Activated T-helper 1 cell treated with anti-CD3 and anti-CD28 coated beads, Interleukin-12 subunit alpha, Interleukin-12 subunit beta, Interleukin-2, Interleukin-4 antibody, amounts not matched to agents 30 ng/mL and 10 ng/mL and 1 ng/mL, durations not matched to agents 14 hours and 24 hours and 36 hours (primary cell): ENCODE measurements at places on chromosomes 11 and 22.

DNA sequence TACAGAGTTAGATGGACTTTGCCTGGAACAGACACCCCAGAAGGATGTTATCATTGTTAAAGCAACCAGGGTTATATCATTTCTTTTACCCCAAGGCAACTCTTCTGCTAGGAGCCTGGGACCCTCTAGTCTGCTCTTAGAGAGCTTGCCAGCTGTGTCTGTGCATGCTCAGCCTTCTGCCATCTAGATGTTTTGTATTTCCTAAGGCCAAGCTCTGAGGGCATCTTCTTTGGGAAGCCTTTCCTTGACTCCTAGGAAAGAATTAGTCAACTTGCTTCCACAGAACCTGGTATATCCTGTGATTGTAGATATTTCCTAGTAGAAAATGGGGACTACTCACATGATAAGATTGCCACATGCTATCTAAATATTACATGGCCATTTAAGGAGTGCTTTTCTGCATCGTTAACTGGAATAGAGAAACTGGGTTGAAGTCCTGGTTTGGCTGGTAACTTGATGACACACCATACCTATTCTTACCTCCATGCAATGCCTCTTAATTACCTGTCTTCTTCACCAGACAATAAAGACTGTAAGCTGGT, 87.6 kb downstream of the STIM1 start:
- DNase-seq = no peak

- DNase-seq = no peak
Observed at GRCh38 chr11:67256477-67257135, 9.7 kb upstream of the GRK2 start.

- DNase-seq = peak; percentile 10
Observed at GRCh38 chr11:8913961-8914660, 3.1 kb downstream of the AKIP1 start.

GRCh38 chr22:45535290-45535689, 32.6 kb downstream of the FBLN1 start:
- DNase-seq = no peak

DNA sequence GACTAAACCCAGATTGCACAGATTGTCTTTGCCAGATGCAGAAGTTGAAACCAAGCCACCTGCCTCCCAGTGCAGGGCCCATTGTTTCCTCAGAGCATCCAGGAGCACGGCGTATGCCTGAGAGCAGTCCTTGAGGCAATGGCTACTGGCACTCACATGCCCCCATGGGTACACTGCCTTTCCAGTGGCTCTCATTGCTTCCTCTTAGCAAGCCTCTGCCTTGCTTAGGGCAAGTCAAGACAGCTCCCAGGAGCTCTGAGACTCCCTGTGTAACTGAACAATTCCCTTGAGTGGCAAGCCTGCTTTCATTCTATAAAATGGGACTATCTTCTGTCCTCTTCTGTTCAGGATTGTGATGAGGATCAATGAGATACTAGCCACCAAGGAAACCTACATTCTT, 4.1 kb downstream of the SYTL2 start:
- no peak for DNase-seq

DNA sequence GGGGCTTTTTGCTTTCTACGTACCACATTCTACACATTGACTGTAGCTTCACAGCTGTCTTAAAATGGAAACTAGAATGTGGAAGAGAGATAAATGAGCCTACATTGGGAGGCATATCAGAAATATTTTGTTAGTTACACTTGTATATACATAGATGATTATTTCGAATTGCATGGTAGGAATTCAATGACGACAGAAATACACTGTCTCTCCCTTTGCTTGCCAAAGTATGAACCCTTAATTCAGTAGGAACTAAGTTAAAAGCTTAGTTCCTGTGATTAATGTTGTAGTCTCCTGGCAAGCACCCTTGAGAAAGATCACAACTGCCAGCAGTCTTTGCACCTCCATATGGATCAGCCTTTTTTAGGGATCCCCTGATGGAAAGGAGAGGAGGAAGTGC, 10.1 kb downstream of the C11orf87 start:
- no peak for DNase-seq

DNA sequence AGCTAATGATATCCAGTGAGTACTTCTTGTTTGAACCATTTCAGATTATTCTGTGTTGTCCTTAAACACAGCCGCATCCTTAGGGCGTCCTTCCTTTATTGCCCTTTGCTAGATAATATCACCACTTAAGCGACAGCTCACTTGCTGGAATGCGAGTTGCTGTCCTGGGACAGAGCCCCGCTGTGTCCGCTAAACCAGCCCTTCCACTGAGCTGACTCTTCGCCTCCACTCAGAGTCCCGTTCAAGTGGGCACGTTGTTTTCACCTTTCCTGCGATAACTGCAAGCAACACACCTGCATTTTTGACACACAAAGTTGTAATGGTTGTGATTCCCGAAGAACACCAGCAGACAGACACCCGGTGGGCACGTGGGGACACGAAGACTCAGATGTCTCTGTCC, 140.0 kb downstream of the TBC1D22A start:
- no peak for DNase-seq
